ENCODE measurements at places on chromosomes 5 and 9. TPM values are rescaled to one million over a fixed set of nuclear protein-coding genes. Genes with fewer than 3 reads are reported as not detected.

ASPN gene
- total RNA-seq: under 0.01 TPM

LHX3 gene
- not detected for total RNA-seq

XPA gene
- total RNA-seq: 3.6 TPM

MGAT4B gene
- total RNA-seq: 225 TPM
